ENCODE measurements at places on chromosomes 5 and 9.

DNA sequence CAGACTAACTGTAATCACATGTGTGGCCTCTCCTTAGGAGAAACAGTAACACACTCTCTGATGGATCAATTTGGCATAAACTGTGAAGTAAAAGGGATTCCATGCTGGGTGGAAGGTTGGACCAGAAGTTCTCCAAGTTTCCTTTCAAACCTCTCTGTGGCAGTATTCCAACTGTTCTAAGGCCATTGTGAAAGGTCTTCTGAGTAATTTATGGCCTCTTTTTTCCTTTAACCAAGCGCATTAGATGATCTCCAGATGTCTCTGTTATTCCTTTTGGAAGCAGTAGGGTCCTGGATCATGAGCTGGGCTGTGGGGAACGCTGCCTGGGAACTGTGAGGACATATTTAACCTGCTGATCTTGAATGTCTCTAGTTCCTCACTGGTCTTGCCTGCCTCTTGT is 80.6 kb upstream of the IL6ST start:
- DNase-seq = peak; percentile 59

GRCh38 chr9:123996731-123997421 is 14.7 kb upstream of the LHX2 start:
- no peak for DNase-seq

- DNase-seq = no peak
Measured at GRCh38 chr9:31023847-31024246, 1360.6 kb upstream of the ACO1 start.

DNA sequence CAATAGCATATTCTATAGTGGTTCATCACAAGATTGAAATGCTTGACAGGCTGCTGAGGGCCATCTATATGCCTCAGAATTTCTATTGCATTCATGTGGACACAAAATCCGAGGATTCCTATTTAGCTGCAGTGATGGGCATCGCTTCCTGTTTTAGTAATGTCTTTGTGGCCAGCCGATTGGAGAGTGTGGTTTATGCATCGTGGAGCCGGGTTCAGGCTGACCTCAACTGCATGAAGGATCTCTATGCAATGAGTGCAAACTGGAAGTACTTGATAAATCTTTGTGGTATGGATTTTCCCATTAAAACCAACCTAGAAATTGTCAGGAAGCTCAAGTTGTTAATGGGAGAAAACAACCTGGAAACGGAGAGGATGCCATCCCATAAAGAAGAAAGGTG is 43.8 kb downstream of the GCNT1 start:
- no peak for DNase-seq

- no peak for DNase-seq
Measured at GRCh38 chr9:2725126-2725525, 7.8 kb downstream of the KCNV2 start.

DNA sequence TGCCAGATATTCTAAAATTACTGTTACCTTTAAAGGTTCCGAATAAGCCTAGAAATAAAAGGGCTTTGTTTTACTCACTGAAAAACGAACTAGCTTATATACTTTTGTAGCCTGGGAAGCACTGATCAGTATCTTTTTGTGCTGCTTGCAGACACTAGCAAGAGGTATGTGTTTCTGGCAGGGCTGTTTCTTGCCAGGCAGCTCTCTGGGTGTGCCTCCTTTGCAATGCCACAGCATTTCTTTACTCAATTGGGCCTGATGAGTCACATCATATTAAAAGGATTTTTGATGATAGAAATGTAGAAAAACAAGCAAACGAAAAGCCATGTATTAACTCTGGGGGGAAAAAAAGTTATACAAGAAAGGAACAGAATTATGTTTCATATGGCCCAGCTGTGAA is 35.6 kb downstream of the CD180 start:
- DNase-seq = peak; percentile 29

DNA sequence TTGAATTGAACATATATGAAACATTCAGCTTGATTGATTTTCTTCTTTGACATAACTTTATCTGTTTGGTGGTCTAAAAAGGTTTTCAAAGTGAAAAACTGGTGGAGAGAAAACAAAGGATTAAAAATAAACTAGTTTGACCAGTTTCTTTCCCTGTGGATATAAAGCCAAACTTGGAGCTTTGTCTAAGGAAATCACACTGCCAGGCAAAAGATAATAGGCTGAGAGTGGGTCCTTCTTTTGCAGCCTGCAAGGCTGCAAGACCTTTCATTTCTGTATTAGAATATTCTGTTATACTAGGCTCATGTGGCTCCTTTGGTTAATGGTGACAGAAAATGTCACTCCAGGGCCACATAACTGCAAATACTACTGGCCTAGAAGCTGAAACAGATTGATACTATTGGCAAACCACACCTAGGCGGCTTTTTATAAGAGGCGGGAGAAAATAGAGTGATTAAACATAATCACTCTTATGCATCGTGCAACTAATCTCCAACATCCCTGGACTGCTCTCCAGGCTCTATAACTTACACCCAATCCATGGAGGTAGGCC is 129.1 kb upstream of the ZNF462 start:
- DNase-seq = no peak

DNA sequence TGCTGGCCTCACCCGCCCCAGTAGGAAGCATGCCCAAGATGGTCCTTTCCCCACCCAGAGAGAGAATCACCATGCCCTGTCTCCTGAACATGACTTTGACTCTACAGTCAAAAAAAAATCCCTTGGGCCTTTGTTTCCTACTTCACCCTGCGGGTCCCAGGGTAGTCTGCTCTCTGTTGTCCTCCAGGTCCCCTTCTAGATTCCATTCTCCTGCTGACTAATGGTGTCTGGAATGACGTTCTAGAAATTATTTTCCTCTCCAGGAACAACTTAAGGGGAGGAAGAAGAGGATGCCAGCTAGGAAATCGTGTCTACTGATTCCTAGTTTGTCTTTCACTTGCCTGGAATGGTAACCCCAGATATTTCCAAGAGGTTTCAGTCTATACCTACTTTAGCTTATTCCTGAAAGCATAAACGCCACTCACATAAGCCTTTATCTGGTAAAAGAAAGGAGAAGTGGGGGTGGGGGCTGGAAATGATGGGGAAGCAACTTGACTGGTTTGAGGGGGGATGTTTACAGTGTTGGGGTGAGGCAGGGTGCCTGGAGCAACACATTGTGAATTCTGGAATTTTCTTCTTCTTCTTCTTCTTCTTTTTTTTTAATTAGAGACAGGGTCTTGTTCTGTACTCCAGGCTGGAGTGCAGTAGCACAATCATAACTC is 93.9 kb downstream of the SNX18 start:
- no peak for DNase-seq

GRCh38 chr9:6551136-6551535 is 94.4 kb downstream of the GLDC start:
- no peak for DNase-seq

DNA sequence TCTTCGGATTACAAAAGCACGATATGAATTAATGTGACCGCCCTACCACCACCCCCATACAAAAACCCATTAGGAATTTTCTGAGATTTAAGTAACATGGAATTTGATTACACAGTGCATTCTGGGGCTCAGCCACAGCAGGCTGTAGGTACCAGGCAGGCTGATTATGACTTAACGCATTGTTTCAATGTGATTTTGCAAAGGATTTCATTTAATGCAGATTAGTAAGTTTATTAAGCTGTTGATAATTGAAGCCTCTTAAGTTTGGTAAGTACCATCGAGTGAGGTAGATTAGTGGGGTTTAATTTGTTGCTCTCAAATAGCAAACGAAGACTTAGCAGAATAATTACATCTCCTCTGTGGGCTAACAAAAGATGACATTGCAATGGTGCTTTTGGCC is 240.1 kb downstream of the TRPM3 start:
- DNase-seq = no peak

DNA sequence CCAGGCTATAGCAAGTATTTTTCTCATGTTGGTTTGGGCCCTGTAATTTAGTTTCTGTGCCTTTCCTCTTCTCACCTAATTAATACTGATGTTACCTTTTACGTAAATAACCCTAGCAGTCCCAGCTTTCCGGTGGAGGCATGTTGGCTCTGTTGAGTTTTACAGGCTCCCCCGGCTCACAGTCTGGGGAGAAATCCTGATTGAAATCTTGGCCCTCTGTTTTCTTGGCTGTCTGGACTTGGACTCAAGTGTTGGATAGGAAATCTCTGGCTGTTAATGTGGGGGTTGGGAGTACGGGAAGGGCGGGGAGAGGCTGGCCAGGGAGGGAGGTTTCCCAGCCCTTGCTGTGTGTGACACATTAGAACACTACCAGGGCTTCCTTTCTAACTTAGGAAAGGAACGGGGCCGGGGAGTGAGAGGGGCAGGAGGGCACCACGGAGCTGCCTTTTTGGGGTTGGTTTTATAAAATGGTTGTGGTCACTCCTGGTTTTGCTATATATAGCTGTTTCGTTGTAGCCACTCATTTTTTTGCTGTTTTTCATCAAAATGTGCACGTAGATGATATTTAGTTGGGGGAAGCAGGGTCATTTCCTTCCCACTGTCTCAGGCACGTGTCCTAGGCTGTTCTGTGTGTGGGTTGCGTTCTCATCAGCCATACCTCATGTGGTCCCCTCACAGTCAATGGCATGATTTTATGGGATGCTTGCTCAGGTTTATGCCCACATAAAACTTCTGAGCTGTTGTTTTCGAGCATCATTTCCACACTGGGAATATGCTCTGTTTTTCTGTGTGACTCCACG is 11.0 kb downstream of the TRIO start:
- DNase-seq = no peak

- no peak for DNase-seq
Measured at GRCh38 chr5:54867310-54867944, 118.0 kb downstream of the ESM1 start.

GRCh38 chr9:112531666-112532282 is 45.1 kb downstream of the KIAA1958 start:
- DNase-seq = no peak

DNA sequence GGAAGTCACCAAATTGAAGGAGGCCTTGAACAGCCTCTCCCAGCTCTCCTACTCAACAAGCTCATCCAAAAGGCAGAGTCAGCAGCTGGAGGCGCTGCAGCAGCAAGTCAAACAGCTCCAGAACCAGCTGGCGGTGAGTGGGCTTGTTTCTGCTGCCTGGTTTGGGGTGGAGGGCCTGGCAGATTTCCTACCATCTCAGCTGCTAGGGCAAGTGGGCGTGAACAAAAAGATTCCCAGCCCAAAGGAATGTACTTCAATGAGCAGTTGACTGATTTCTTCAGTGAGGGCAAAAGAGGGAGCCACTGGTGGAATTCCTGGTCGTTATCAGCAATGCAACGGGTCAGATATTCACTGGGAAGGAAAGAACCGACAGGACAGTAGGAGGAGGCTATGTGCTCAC is 12.6 kb upstream of the TTC23L start:
- no peak for DNase-seq

- DNase-seq = no peak
Measured at GRCh38 chr9:120892748-120893610, 16.0 kb upstream of the PHF19 start.

- DNase-seq = no peak
Measured at GRCh38 chr9:81824802-81825730, 103.2 kb upstream of the SPATA31D4 start.

DNA sequence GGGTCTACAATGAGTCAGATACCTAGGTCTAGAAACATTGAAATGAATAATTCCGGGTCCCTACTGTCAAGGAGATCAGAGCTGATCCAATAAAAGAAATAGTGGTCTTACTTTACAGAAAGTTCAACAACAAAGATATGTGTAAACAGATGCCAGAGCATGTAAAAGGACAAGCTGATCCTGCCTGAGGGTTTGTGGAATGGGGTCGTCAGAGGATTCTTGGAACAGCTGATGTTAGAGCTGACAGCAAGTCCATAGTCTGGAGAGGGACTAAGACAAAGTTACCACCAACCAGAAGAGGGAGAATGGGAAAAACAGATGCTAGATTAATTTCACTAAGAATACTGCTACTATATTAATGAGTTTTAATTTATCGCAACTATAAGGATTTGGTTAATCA is 71.5 kb downstream of the FREM1 start:
- DNase-seq = no peak

GRCh38 chr5:170437621-170438375 is 48.6 kb upstream of the KCNMB1 start:
- no peak for DNase-seq

- no peak for DNase-seq
Measured at GRCh38 chr5:102139029-102139428, 157.1 kb downstream of the SLCO4C1 start.

- DNase-seq = peak; percentile 6
Measured at GRCh38 chr5:62144401-62145022, 161.5 kb upstream of the KIF2A start.

GRCh38 chr5:149852641-149853330 is 91.8 kb downstream of the PDE6A start:
- DNase-seq = no peak

DNA sequence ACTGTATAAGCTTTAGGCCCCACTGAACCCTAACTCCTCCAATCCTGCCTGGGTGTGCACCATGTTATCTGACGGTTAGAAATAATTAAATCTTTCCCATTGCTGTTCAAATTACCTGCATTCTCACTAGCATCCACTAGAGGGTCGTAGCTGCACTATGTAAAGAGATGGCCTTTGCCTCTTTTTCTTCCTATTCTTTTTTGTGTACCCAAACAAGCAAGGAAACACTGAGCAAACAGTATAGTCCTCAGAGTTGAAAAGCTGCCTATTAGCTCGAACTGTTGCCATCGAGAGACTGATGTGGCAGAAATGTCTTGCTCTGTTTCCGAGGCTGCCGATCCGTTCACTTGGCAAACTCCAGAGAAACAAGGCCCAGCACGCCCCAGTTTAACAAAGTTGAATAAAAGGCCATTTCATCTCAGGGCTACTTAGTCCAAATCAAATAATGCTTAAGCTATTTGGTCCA is 163.8 kb upstream of the TRPM3 start:
- peak; percentile 19 for DNase-seq

DNA sequence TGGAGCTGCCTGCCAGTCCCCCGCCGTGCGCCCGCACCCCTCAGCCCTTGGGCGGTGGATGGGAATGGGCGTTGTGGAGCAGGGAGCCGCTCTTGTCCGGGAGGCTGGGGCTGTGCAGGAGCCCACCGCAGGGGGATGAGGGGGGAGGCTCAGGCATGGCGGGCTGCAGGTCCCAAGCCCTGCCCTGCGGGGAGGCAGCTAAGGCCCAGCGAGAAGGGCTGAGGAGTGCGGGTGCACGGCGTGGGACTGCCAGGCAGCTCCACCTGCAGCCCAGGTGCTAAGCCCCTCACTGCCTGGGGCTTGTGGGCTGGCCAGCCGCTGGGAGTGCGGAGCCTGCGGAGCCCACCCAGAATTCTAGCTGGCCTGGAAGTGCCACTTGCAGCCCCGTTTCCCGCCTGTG is 991.7 kb upstream of the ARRDC3 start:
- DNase-seq = no peak

- no peak for DNase-seq
Measured at GRCh38 chr5:71492817-71493615, 37.6 kb downstream of the BDP1 start.
